ENCODE measurements at places on chromosomes 2 and 18.

DNA sequence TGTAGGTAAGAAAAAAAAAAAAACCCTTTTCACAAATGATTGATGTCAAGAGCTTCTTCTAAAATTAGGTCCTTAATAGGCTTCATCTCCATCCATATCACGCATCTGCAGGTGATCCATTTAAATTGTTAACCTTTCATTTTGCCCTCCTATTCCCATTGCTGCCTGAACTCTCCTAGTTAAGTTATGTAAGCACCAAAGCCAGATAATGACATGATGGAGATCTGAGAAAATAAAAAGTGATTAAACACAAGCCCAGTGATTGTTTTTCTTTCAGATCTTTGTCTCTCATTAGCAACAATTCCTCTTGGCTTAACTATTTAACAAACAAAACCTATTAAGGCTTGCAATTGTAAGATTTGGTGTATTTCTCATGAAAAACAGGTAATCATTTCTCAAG lies 20.0 kb downstream of the LANCL1 start:
- no peak for DNase-seq

GRCh38 chr2:66264354-66264753 lies 170.6 kb upstream of the MEIS1 start:
- no peak for DNase-seq

- DNase-seq, result no peak
These were observed 17.5 kb downstream of the ASB1 start for GRCh38 chr2:238444242-238444641.

DNA sequence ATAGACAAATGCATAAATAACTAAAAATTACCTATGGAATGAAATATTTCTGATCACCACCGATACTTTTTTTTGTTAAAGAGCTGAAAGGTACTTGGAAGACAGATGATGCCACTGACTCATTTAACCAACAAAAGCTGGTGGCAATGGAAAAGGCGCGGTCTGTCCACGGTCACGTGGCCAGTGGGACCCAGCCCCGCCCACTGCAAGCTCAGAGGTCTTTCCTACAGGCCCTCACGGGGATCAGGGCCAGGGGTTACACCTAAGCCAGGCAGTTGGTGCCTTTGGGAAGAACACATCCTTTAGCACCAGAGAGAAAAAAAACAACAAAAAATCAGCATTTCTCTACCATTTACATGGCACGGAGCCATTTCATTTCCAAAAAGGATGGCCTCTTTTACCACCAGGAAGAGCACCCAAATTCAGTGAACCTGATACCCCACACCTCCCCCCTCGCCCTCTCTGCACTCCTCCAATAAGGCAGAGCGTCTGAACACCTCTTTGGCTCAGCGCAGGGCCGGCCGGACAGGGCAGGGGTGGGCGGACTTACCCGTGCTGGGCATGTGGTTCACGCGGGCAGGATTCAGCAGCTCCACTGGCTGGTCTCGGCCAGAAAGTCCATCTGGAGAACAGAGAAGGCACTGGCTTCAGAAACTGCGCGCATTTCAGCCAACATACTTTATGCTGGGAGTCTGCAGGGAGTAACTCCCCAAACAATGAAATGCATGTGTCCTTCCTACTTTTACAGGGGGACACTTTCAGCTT lies 164.6 kb downstream of the HDAC4 start:
- DNase-seq, result no peak

GRCh38 chr2:28594332-28595108 lies 98.7 kb downstream of the PLB1 start:
- peak; percentile 93 for DNase-seq

GRCh38 chr2:117850015-117850414 lies 35.5 kb downstream of the DDX18 start:
- DNase-seq, result no peak

- no peak for DNase-seq
These were observed 1.3 kb downstream of the MYL12B start for GRCh38 chr18:3263132-3263700.

- no peak for DNase-seq
These were observed 56.4 kb downstream of the GCA start for GRCh38 chr2:162400336-162400735.

Data from activated CD8-positive, alpha-beta T cell treated with anti-CD3 and anti-CD28 coated beads for 36 hours (primary cell).